WTC11 (cell line): ENCODE measurements at places on chromosomes 1 and 21.
A peak's percentile ranks its signal among the peaks of the same experiment; 100 is the strongest.

- H3K36me3 ChIP-seq: peaks cover under 1% of the 10 kb centered on the region
- H3K4me1 ChIP-seq: peaks cover 23% of the 10 kb centered on the region
- 0 out of 2 replicates have a peak overlapping the region, but pooled peaks have one; percentile 14 for H3K27ac ChIP-seq
- DNase-seq: peak; percentile 34
- H3K27me3 ChIP-seq: no peaks in the 10 kb centered on the region
Measured at GRCh38 chr1:168319691-168320090, 39.0 kb downstream of the TBX19 start.

GRCh38 chr1:114075546-114076242 lies 78.0 kb downstream of the SYT6 start:
- H3K27me3 ChIP-seq: peaks cover 10% of the 10 kb centered on the region
- H3K36me3 ChIP-seq: peaks cover 33% of the 10 kb centered on the region
- peaks cover 68% of the 10 kb centered on the region for H3K4me1 ChIP-seq
- peak overlapping the region; percentile 95 for H3K27ac ChIP-seq

DNA sequence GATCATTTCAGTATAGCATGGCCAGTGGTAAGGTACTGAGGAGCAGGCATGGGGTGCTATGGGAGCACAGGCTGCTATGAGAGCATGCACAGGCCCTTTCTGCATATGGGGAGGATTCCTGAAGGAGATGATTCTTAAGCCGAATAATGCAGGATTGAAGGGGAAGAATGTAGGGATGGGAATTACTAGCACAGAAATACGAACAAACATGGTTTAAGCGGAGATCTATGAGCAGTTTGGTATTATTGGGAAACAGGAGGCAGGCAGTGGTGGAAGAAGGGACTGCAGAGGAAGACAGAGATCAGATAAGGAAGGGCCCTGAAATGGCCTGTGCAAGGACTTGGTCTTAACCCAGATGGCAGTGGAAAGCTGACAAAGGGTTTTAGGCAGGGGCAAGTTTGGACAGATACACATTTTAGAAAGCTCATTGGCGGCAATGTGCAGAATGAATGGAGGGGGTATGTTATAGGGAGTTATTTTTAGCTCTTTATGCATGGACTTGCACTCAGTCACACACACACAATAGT lies 1.7 kb downstream of the OSCP1 start:
- H3K36me3 ChIP-seq: no peaks in the 10 kb centered on the region
- no peak overlapping the region for H3K27ac ChIP-seq
- DNase-seq: no peak
- peaks cover 4% of the 10 kb centered on the region for H3K27me3 ChIP-seq

GRCh38 chr1:159945483-159946241 lies at the start of gene IGSF9:
Gene IGSF9, minus strand, starts transcription at chr1:159945613. Its CDS starts 2,159 bp downstream, at chr1:159943454.
- H3K4me1 ChIP-seq: peaks cover 43% of the 10 kb centered on the region
- H3K36me3 ChIP-seq: no peaks in the 10 kb centered on the region
- peak within 1 kb of the TSS; percentile 86 for H3K27ac ChIP-seq

DNA sequence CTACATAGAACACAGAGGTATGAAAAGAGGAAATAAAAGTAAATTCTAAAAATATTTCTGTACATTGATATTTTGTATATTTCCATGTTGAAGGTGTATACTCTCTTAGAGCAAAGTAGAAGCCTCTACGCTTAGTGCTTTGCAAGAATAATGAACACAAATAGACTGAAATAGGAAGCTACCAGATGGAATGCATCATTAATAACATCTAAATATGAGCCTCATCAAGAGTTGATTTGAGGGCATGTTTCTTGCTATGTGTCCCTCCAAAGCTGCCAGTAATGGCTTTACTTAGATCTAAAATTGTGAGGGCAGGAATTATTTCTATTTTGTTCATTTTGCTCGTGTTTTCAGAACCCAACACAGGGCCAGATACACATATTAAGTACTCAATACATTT lies 94.4 kb downstream of the KCNT2 start:
- H3K4me1 ChIP-seq: peaks cover 17% of the 10 kb centered on the region
- no peak overlapping the region for H3K4me3 ChIP-seq
- H3K27me3 ChIP-seq: no peaks in the 10 kb centered on the region

DNA sequence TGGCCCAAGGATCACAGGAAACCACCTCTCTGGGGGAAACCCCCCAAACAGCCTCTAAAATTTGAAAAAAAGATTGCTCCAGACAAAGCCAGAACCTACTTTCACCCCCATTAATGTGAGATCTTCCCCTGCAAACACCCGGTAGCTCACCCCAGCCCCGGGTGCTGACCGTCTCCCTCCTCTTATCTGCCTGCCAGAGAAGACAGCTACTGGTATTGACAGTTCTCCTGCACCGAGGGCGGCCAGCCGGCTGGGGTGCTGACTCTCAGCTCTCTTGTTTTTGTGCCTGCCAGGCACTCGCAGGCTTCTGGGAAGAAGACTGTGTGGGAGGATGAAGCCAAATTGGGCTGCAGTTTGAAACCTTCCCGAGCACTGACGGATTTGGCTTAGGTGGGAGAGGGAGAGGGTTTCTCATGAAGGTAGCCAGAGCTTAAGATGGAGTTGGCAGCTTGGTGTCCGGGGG lies 48.2 kb downstream of the RASSF5 start:
- H3K4me3 ChIP-seq: no peak overlapping the region
- H3K4me1 ChIP-seq: peaks cover 35% of the 10 kb centered on the region
- peaks cover 36% of the 10 kb centered on the region for H3K27me3 ChIP-seq
- H3K27ac ChIP-seq: no peak overlapping the region

- DNase-seq: peak; percentile 85
- H3K27ac ChIP-seq: peak overlapping the region; percentile 84
- H3K27me3 ChIP-seq: no peaks in the 10 kb centered on the region
Measured at GRCh38 chr1:211577819-211578639, 932 bp downstream of the SLC30A1 start.

GRCh38 chr1:156385534-156386031 lies 16.6 kb downstream of the RHBG start:
- H3K27me3 ChIP-seq: peaks cover 48% of the 10 kb centered on the region
- peaks cover 32% of the 10 kb centered on the region for H3K4me1 ChIP-seq
- no peak overlapping the region for H3K27ac ChIP-seq
- H3K36me3 ChIP-seq: no peaks in the 10 kb centered on the region
- no peak overlapping the region for H3K4me3 ChIP-seq
- DNase-seq: peak; percentile 81

- peak overlapping the region; percentile 15; the same call in 1 of the 2 replicates for H3K27ac ChIP-seq
- peak overlapping the region; percentile 92 for H3K4me3 ChIP-seq
- no peaks in the 10 kb centered on the region for H3K36me3 ChIP-seq
- DNase-seq: peak; percentile 87
- peaks cover 9% of the 10 kb centered on the region for H3K27me3 ChIP-seq
Measured at GRCh38 chr1:183023601-183024316, 539 bp downstream of the LAMC1 start.

- H3K27ac ChIP-seq: peak overlapping the region; percentile 88; the same call in 1 of the 2 replicates
- H3K4me1 ChIP-seq: peaks cover 37% of the 10 kb centered on the region
- peaks cover 8% of the 10 kb centered on the region; the same call in 1 of the 2 replicates for H3K36me3 ChIP-seq
- DNase-seq: peak; percentile 18
- no peaks in the 10 kb centered on the region; the same call in 1 of the 2 replicates for H3K27me3 ChIP-seq
Measured at GRCh38 chr1:118184739-118185083, 317 bp downstream of the SPAG17 start.

GRCh38 chr1:64269558-64269884 lies 66.1 kb downstream of the UBE2U start:
- no peak for DNase-seq
- H3K27ac ChIP-seq: no peak overlapping the region
- peaks cover 7% of the 10 kb centered on the region for H3K27me3 ChIP-seq
- peaks cover 17% of the 10 kb centered on the region for H3K36me3 ChIP-seq
- H3K4me1 ChIP-seq: peaks cover 6% of the 10 kb centered on the region

GRCh38 chr1:243394066-243394465 lies 138.2 kb downstream of the SDCCAG8 start:
- H3K4me1 ChIP-seq: peaks cover 38% of the 10 kb centered on the region
- DNase-seq: no peak
- H3K36me3 ChIP-seq: no peaks in the 10 kb centered on the region
- no peaks in the 10 kb centered on the region for H3K27me3 ChIP-seq
- no peak overlapping the region for H3K27ac ChIP-seq

DNA sequence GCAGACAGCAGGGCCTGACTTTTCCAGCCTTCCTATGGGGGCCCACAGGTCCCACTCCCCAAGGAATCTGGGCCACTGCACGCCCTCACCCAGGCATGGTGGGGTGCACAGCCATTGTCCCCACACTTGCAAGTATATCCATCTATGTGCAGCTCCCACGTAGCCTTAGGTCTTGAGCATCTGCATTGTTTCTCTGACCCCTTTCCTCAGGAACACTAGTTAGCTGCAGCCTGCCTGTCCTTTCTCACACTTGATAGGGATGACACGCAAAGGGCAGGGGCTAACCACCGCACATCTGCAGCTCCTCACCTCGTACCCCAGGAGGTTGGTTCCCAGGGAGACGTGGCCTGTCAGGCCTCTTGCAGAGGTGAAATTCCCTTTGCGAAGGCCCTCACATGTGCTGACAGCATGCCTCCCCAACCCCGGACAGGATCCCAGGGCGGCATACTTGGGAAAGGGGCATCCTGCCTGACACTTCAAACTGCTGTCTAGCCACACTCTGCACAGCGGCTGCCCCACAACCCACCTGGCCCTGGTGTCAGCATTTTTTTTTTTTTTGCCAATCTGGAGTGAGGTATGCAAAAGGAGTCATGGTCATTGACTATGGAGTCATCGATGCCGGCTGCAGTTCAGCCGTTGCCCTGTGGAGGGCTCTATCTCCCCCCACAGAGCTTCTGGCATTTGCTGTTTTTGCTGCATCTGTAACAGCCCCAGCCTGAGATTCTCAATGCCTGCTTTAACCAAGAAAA lies 5.0 kb downstream of the JMJD4 start:
- H3K27me3 ChIP-seq: peaks cover 13% of the 10 kb centered on the region
- peaks cover 34% of the 10 kb centered on the region for H3K4me1 ChIP-seq
- peaks cover 7% of the 10 kb centered on the region; the same call in 1 of the 2 replicates for H3K36me3 ChIP-seq
- H3K4me3 ChIP-seq: peak overlapping the region; percentile 90
- H3K27ac ChIP-seq: peak overlapping the region; percentile 83
- peak; percentile 74 for DNase-seq

DNA sequence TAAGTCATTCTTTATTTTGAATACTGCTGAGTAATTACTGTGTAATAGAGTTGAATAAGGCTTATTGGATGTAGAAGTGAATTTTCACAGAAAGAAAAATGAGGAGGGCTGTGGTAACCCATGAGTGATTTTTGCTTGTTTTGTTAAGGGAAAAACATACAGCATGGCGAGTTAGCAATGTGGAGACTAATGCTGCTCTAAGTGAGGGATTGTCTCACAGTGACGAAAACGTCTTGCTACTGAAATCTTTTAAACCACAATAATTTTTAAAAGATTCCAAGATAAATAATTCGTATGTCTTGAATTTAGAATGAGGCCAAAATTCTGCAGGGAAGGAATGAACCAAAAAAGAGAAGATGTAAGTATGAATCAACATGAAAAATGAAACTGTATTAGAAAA lies 16.2 kb upstream of the PLA2G4A start:
- no peak overlapping the region for H3K4me3 ChIP-seq
- peaks cover 7% of the 10 kb centered on the region for H3K4me1 ChIP-seq
- DNase-seq: no peak
- H3K27ac ChIP-seq: no peak overlapping the region

- H3K27ac ChIP-seq: peak overlapping the region; percentile 100
- H3K4me1 ChIP-seq: peaks cover 31% of the 10 kb centered on the region
- peak; percentile 83 for DNase-seq
- H3K36me3 ChIP-seq: no peaks in the 10 kb centered on the region
Measured at GRCh38 chr1:148264374-148265276, 112.5 kb upstream of the NBPF11 start.

DNA sequence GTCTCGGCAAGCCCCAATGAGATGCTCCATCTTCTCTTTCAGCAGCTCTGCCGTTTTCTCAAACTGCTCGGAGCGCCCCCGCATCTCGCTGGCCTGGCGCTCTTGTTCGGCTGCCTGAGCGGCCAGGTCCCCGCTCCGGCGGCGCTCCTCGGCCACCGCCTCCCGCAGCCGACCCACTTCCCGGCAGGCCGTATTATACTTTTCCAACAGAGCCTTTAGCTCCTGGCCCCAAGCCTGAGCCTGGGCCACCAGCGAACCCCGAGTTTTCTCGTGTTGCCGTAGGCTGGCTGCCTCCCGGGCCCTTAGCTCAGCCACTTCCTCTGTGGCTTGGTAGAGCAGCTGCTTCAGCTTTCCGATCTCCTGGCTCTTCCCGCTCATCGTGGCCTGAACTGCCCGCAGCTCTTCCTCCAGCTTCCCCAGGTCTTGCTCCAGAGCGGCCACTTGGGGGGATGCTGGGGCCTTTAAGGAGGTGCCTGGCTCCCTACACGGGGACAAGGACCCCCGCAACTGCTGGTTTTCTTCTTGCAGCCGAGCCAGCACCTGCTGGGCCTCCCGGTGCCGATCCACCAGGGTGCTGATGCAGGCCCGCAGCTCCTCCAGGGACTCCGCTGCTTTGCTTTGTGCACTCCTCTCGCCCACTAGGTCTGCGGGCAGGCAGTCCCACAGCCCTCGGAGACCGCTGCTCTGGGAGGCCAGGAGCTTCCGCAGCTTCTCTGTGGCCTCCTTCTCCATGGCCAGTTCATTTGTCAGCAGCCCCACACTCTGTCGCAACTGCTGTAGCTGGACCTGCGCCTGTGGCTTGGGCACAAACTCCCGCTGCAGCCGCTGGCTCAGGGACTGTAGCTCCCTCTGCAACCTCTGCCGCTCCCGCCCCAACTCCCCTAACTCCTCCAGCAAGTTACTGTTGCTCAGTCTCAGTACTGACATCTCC lies 13.4 kb upstream of the PIAS3 start:
- no peak overlapping the region; the same call in 1 of the 2 replicates for H3K27ac ChIP-seq
- H3K4me1 ChIP-seq: peaks cover 37% of the 10 kb centered on the region
- peak; percentile 57 for DNase-seq
- no peaks in the 10 kb centered on the region; the same call in 1 of the 2 replicates for H3K36me3 ChIP-seq
- H3K27me3 ChIP-seq: peaks cover 39% of the 10 kb centered on the region

- DNase-seq: peak; percentile 60
- no peaks in the 10 kb centered on the region for H3K27me3 ChIP-seq
- peaks cover 30% of the 10 kb centered on the region for H3K4me1 ChIP-seq
Measured at GRCh38 chr1:6523566-6523965, 30.7 kb downstream of the NOL9 start.

DNA sequence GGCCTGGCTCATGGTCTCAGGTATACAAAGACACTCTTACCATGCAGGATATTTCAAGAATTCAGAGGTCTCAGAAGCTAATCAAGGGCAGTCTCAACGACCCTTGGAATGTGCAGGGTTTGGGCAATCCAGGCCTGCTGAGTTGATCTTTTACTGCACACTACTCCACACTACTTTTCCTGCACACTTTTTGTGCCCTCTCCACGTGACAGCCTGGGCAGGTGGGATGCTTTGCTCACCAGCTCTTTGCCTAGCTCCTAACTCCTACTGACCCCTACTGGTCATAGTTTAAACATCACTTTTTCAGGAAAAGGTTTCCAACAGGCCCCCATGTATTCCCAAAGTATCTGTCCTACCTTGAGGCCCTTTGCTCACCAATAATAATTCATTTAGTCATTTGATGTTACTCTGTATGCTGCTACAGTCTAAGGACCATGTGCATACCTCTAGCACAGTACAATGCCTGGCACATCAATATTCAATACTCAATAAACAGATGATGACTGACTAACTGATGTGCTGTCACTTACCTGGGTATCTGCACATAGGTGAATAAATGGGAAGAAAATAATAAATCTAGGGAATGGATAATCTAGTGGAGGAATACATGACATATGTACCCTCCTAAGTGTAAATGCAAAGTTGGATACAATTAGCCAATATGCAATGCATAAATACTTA lies 9.6 kb downstream of the DUSP23 start:
- no peaks in the 10 kb centered on the region for H3K36me3 ChIP-seq
- no peak overlapping the region for H3K27ac ChIP-seq
- no peaks in the 10 kb centered on the region; the same call in 1 of the 2 replicates for H3K27me3 ChIP-seq
- no peak overlapping the region for H3K4me3 ChIP-seq
